ENCODE measurements at places on chromosomes 12 and 14. TPM values are rescaled to one million over a fixed set of nuclear protein-coding genes. Genes with fewer than 3 reads are reported as not detected.

DNA sequence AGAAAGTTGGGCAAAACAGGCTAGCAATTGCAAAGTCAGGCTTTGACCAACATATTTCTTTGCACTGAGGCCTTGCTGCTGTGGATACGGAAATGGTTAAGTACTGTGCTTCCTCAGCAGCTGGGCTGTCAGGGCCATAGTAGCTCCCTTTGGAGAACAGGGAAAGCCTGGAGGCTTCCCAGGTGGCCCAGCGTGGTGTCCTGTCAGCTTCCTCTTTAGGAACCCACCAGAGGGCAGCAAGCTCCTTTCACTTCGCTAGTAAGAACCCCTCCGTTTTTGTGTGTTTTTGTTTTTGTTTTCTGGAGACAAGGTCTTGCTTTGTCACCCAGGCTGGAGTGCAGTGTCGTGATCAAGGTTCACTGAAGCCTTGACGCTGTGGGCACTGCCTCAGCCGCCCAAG is 1.7 kb upstream of the CFAP251 start:
- no peak for DNase-seq

- no peak for DNase-seq
These were observed 513.0 kb upstream of the SEL1L start for GRCh38 chr14:82046512-82047226.

DNA sequence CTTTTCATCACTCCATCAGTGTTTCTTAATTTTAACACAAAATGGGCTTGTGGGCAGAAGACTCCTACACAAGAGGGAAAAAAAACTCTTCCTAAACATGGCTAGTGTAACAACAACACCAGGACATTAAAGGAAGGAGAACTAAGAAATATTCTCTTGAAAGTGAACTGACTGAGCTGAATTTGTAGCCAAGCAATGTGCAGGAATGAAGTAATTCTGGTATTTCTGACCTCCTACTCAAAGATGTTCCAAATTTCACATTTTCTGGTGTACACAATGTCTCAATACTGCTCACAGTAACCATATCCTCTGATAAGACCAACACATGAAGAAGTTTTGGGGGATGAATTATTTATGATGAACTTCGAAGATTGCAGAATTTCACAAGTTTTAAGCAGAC is 357.3 kb downstream of the DUSP6 start:
- no peak for DNase-seq

Gene OTOGL
- not detected for total RNA-seq

Gene C12orf54
- total RNA-seq = not detected

- no peak for DNase-seq
These were observed 19.7 kb downstream of the VEZT start for GRCh38 chr12:95237315-95237714.

DNA sequence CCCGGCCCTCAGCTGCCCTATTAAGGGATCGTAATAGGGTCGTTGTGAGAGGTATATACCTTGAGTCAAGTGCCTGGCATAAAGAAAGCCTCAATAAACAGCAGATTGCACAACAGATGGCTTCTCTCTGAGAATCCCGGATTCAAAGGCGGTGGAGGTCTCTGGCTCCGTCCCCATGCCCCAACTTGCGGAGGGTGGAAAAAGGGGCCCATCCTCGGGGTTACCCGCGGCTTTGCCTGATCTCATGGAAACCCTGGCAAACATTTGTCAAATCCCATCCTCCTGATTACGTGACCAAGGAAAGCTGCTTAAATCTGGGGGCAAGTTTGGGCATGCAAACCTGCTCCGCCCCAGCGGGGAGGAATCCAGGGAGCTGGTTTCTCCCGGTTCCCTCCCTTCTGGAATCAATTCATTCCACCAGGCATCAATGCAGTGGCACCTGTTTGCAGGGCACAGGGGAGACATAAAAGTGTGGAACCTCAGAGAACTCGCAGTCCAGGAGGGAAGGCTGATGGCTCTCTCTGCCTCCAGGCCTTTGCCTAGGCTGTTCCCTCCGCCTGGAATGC is 12.3 kb downstream of the TRPV4 start:
- DNase-seq = no peak

DNA sequence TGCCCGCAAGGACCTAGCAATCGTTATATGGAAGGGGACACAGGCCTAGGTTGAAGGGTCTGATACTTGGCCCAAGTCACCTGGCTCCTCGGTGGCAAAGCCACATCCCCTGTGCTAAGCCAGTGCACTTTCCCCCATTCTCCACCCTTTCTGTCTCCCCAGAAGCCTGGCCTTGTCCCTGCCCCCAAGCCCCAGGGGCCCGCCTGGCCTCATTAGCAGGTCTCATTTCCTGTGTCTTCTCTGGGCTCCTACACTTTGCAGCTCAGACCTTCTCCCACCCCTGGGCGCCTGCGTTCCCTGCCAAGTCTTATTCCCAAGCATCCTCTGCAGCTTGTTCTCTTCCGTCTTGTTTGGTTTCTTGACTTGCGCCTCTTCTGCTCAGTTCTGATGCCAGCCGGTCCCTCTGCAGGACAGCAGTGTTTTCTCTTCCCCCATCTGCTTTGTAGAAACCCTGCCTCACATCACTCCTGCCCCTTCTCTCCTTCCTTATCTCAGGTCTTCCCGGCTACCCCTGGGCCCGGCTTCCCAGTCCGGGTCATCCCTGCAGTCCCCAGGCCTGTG is 66.7 kb downstream of the SLC24A4 start:
- no peak for DNase-seq

Gene VDR
- 3.0 TPM for total RNA-seq

GRCh38 chr12:9662488-9662887 is 7.0 kb upstream of the CLEC2D start:
- DNase-seq = no peak

GRCh38 chr12:81332054-81332453 is 254.2 kb downstream of the ACSS3 start:
- DNase-seq = no peak

DNA sequence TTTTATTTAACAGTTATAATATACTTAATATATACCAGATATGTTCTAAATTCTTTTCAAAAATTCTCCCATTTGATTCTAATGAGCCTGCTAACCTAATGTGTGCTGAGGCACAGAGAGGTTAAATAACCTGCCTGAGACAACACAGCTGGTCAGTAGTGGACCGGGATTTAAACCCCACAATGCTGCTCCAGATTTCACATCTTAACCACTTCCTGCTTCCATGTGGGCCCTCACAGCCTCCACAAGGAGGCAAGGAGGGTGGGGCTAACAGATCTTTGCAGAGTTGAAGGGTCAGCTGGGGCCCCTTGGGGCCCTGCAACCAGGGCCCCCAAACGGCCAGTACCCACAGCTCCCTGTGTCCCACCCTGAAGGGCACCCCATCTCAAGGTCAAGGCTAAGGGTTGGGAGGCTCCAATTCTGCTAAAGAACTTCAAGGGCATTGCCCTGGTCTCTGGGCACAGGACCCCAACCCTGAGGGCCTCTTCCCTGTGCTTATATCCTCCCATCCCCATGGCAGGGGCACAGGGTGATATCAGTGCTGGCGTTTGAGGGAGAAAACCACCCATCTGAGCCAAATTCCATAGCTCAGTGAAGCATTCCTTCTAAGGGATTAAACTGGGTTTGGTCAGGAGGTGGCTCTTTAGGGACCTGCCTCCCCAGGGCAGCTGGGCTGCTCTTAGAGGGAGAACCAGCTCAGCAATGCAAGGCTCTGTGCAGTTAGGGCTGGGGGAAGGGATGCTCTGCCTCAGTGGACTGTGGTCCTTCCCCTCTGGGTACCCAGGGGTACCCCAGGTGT is 2.2 kb downstream of the KRT80 start:
- no peak for DNase-seq

Gene HIP1R
- 36.7 TPM for total RNA-seq

- no peak for DNase-seq
These were observed 179.9 kb upstream of the PELI2 start for GRCh38 chr14:55938249-55938791.

Gene LTB4R
- 4.8 TPM for total RNA-seq

DNA sequence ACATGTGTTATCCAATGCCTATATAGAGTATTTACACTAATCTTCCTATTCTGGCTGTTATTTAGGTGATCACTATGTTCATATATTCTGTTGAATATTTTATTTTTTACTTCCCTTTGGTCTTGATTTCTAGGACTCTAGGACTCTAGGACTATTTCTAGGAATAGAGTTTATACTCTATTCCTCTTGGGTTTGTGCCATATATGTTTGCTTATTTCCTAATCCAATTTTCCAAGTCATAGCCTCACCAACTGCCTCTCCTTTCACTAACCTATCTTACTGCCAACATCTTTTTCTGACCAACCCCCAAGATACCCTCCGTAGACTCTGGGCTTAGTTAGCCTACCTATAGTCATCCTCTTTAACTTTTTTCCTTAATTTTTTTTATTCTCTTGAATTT is 28.5 kb downstream of the ARF6 start:
- DNase-seq = no peak

GRCh38 chr12:89064780-89065179 is 287.5 kb downstream of the DUSP6 start:
- no peak for DNase-seq

- no peak for DNase-seq
These were observed 12.1 kb downstream of the SYNE3 start for GRCh38 chr14:95504135-95505029.

DNA sequence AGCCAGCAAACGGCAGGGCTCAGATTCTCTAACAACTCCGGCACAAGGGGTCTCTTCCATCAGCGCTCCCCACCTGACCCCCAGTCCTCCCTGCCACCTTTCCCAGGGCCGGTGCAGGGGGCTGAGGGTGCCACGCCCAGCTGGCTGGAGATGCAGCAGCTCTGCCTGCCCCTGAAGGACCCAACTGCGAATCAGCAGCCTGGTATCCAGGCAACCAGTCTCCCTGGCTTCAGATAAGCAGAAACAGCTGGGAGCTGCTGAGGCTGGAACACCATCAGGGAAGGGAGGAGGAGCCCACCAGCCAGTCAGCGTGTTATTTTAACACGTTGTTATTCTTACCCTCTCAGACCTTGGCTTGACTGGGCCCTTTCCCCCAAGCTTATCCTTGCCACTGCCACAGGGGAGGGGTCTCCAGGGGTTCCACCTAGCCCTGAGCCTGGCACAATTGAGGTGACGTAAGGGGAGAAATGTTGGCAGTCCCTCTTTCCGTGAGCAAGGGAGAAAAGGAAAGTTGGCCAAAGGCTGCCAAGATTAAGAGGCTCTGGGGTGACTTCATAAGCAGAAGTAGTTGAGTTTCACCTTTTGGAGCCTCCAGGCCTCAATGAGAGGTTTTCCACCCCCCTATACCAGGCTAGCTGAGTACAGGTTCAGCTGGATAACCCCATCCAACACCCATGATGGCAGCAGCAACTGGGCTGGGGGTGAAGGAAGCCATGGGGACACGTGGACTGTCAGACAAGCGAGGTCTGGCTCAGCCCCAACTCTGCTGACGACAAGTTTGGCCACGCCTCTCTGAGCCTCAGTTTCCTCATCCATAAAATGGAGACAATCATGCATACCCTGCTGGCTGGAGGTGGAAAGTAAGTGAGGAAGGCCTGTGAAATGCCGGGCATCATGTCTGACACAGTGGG is 91.1 kb downstream of the IRF2BPL start:
- DNase-seq = no peak

DNA sequence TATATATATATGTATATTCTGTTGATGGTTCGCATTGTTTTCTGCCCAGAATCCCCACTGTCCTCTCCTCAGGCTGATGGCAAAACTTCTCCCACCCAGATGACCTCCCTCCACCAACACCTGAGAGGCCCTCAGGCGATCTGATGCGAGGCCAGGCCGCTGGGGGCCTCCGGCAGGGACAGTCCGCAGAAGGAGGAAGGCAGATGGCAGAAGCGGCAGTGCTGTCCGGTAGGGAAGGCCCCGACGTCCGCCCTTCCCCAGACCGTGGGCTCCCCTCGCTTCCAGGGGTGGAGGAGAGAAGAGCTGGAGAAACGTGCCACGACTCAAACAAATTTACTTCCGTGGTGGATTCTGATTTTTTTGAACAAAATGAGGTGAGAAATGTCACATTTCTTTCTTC is 178.3 kb upstream of the RGS6 start:
- no peak for DNase-seq

Gene FGD4
- total RNA-seq = 5.0 TPM

DNA sequence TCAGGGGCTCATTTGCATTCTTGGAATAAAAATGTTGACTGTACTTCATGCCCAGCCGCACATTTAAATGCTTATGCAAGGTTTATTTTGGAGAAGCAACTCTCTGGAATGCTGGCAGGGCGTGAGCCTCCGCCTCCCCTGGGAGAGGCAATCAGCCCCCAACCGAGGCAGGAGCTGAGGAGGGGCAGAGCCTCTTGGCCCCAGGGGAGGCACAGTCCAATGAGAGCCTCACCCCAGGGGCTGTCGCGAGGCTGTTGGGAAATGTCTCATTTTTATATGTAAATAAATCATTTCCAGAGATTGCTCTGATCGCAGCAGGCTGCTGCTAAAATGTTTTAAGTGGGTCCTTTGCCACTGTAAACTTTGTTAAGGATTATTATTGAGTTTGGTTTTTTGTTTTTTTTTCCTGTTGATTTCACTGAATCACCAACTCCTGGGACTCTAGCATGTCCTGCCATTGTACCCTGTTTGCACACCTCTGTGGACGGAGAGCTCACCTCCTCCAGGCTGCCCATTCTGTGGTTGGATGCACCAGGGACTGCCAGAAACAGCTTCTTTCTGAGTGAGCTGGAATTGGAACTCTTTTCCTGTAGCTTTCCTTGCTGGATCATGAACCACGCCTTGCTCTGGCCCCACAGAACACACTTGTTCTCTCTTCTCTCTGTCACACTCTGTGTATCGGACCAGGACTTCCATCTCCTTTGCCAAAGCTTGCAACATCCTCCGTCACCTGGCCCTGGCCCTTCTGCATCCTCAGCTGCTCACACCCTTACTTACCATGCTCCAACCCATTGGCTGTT is 46.9 kb upstream of the FAM181A start:
- no peak for DNase-seq

GRCh38 chr14:50012644-50013043 is 103.7 kb downstream of the VCPKMT start:
- DNase-seq = no peak

DNA sequence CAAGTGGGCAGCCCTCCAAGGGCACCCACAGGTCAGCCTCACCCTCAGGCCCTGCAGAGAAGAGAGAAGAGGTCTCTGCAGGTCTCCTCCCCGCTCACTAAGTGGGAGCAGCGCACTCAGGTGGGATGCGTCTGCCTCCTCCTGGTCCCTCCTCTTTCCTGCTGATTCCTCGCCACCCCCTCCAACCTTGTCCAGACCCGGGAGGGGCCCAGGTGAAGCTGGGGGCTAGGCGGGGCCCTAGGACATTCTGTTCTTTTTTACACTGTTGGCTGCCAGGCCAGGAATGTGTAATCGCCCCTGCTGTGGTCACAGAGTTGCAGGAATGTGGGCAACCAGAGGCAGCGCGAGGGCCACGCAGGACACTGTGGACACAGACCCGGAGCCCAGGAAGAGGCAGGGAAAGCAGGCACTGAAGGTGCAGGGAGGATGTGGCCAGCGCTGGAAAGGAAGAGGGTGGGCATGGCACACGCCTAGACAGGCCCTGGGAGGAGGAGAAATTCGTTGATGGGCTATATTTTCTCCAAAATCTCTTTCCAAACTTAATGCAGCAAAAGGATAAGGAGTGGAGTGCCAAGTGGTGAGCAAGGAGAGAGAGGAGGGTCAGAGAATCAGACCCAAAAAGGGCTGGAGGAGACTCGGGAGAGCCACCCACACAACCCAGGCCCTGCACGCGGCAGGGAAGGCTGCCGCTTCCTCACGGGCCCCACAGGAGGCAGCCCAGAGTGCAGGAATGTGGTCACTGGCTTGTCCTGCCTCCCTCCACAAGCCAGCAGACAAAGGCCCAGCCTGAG is 911 bp upstream of the SCNN1A start:
- no peak for DNase-seq

Gene IL31
- total RNA-seq = not detected
